Neural crest cell (in vitro differentiated cells): ENCODE measurements at places on chromosomes 5 and 9. TPM values are rescaled to one million over a fixed set of nuclear protein-coding genes. Genes with fewer than 3 reads are reported as not detected.

The DPYSL3 gene
- total RNA-seq, result 98.9 and 102 TPM in 2 replicates

- no peak for DNase-seq
- peaks cover 5% of the 10 kb centered on the region for H3K36me3 ChIP-seq
- no peaks in the 10 kb centered on the region for H3K4me1 ChIP-seq
- no peak overlapping the region for H3K27ac ChIP-seq
- H3K27me3 ChIP-seq, result no peaks in the 10 kb centered on the region
Observed at GRCh38 chr5:90985341-90985740, 397.8 kb downstream of the ARRDC3 start.

DNA sequence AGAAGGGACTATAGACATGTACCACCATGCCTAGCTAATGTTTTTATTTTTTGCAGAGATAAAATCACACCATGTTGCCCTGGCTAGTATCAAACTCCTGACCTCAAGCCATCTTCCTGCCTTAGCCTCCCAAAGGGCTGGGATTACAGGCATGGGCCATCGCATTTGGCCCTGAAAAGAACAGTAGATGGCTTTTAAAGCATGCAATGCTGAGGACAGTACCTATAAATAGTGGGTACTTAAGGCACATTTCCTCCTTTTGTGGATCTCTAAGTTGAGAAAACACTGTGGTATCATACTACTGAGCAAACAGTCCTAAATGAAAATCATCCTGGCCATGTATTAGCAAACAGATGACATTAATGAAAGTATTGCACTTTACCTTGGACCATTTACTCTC lies 119.4 kb downstream of the TTC39B start:
- H3K4me1 ChIP-seq, result no peaks in the 10 kb centered on the region
- no peaks in the 10 kb centered on the region for H3K36me3 ChIP-seq
- H3K4me3 ChIP-seq, result no peak overlapping the region
- no peak for DNase-seq

DNA sequence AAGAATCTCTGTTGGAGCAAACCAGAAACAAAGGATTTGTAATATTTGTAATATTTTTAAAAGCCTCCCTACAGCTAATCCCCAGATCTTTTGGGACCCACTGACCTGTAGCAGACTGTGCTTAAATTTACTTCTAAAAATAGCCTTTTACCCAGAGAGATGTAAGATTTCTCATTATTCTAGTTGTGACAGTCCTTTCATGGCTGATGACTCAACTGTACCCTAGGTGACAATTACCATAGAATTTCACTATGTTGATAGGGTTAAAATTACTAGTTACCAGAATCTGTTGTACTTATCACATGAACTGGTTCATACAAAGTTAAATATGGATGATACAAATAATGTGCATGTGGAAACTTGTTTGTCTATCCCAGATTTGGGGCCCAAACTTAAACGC lies 543.9 kb upstream of the SEMA6A start:
- no peak overlapping the region for H3K27ac ChIP-seq
- no peaks in the 10 kb centered on the region for H3K27me3 ChIP-seq
- DNase-seq, result no peak
- H3K4me1 ChIP-seq, result no peaks in the 10 kb centered on the region

DNA sequence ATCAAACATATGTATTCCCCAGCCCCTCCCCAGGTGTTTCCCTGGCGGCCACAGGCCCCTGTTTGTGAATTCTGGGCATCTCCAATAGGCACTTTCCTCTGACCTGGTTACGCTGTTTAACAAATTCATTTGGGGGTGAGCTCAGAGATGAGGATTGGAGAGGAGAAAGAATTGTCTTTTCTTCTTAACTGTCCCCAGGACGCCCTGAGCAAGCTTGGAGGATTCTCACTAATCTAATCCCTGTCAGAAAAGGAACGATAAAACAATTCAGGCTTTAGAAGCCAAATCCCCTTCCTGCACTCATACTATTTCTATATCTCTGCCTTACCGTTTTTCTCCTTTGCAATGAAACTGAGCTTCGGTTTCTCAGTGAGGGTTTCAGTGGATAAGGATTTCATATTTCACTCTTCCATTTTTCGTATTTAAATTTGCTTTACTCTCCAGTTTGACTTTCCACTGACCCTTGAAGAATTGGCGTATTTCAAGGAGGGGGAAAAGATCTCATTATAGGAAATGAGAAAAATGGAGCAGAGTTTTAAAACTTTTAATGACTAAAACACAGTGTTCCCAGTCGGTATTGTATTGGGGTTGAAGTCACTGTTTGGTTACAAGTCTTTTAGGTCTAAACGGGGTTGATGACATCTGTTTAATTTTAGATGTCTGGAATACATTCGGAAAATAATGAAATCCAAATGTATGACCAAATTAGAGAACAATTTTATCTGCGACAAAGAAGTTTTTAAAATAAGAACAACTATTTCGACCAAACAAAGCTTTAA lies 180.1 kb downstream of the MACROH2A1 start:
- H3K27me3 ChIP-seq, result peaks cover 19% of the 10 kb centered on the region
- peaks cover 4% of the 10 kb centered on the region for H3K4me1 ChIP-seq
- DNase-seq, result no peak
- no peak overlapping the region for H3K4me3 ChIP-seq
- H3K36me3 ChIP-seq, result no peaks in the 10 kb centered on the region

GRCh38 chr5:64872044-64872443 lies 103.3 kb downstream of the CWC27 start:
- H3K27ac ChIP-seq, result no peak overlapping the region
- no peak overlapping the region for H3K4me3 ChIP-seq
- peaks cover 14% of the 10 kb centered on the region for H3K4me1 ChIP-seq
- no peaks in the 10 kb centered on the region for H3K27me3 ChIP-seq

DNA sequence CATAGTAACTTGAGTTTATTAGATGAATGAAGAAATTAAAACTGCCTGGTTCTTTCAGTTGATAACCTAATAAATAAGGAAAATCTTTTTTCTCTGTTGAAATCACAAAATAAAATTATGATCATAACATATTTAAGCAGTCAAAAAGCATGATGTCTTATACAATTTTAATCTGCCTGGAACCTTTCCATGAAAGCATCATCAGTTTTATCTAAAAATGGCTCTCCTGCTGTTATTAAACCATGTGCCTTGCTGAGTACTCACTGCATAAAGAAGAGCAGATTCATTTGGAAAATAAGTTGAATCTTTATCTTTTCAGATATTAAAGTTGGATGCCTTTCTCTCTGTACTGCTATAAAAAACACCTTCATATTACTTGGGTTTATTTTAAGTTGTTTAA lies 148.8 kb downstream of the SLC24A2 start:
- peaks cover 5% of the 10 kb centered on the region for H3K27me3 ChIP-seq
- no peak for DNase-seq
- no peak overlapping the region for H3K27ac ChIP-seq
- no peaks in the 10 kb centered on the region for H3K36me3 ChIP-seq
- no peak overlapping the region for H3K4me3 ChIP-seq
